ENCODE measurements at places on chromosomes 16 and 17. TPM values are rescaled to one million over a fixed set of nuclear protein-coding genes. Genes with fewer than 3 reads are reported as not detected.

GRCh38 chr16:84293406-84293805 lies 1.3 kb upstream of the WFDC1 start:
- no peak overlapping the region for H3K4me3 ChIP-seq
- DNase-seq: no peak
- peaks cover 25% of the 10 kb centered on the region for H3K4me1 ChIP-seq
- peaks cover 37% of the 10 kb centered on the region for H3K27me3 ChIP-seq
- H3K27ac ChIP-seq: no peak overlapping the region
- H3K36me3 ChIP-seq: no peaks in the 10 kb centered on the region

GRCh38 chr17:17180141-17180603 lies 26.0 kb downstream of the PLD6 start:
- peaks cover 95% of the 10 kb centered on the region for H3K36me3 ChIP-seq
- H3K27ac ChIP-seq: no peak overlapping the region
- DNase-seq: no peak
- no peaks in the 10 kb centered on the region for H3K27me3 ChIP-seq
- no peak overlapping the region for H3K4me3 ChIP-seq

DNA sequence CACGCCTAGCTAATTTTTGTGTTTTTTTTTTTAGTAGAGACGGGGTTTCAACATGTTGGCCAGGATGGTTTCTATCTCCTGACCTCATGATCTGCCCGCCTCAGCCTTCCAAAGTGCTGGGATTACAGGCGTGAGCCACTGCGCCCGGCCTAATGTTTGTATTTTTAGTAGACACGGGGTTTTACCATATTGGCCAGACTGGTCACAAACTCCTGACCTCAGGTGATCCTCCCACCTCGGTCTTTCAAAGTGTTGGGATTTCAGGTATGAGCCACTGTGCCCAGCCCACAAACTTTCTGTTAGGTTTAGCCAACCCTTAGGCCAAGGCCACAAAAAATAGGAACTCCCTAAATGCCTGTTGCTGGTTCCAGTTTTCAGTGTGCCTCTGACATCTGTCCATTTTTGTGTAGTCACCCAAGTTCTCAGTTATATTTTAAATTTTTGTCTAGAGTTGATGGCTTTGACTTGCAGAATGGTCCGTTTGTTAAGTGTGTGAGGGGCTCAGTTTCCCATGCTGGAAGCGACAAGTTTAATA lies 12.7 kb downstream of the CCL16 start:
- no peak overlapping the region for H3K27ac ChIP-seq
- H3K4me3 ChIP-seq: no peak overlapping the region
- no peaks in the 10 kb centered on the region for H3K27me3 ChIP-seq
- peaks cover 2% of the 10 kb centered on the region for H3K4me1 ChIP-seq
- no peaks in the 10 kb centered on the region for H3K36me3 ChIP-seq
- no peak for DNase-seq

DNA sequence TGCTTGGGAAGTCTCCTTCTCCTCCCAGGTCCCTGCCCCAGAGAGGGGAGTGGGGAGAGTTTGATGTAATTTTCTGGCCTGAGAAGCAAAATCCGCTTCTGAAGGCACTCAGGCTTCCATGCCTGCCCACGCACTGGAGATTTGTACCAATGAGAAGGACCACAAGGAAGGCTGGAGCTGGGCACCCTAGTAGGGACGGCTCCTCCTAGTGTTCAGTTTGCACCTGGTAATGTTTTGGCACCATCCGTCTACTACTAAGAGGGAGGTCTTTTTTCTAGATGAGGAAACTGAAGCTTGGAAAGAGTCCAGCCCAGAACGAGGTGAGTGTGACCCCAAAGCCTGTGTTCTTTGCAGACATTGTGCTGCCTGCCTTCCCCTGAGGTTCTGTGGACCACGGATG lies 83.6 kb upstream of the NLRP1 start:
- H3K27ac ChIP-seq: no peak overlapping the region
- no peak overlapping the region for H3K4me3 ChIP-seq
- H3K4me1 ChIP-seq: no peaks in the 10 kb centered on the region
- no peaks in the 10 kb centered on the region for H3K36me3 ChIP-seq

- no peak overlapping the region for H3K27ac ChIP-seq
- H3K27me3 ChIP-seq: no peaks in the 10 kb centered on the region
- peaks cover 11% of the 10 kb centered on the region for H3K4me1 ChIP-seq
Measured at GRCh38 chr16:53822936-53823529, 119.1 kb downstream of the FTO start.

DNA sequence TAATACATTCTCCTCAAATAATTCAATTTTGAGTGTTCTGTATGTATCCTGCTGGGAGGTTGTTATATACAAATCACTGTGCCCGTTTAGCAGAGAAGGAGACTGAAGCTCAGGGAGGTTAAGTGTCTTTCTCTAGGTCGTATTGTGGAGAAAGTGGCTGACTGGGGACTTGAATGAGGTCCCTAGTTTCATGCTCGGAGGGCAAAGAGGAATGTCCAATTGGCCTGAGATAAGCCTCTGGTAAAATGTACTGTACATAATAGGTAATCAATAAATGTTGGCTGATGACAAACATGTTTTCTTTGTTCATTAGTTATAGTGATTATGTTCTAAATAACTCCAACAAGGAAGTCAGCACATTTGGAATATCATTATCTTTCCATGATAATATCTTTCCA lies 442.6 kb downstream of the UTP18 start:
- no peaks in the 10 kb centered on the region for H3K27me3 ChIP-seq
- H3K4me3 ChIP-seq: no peak overlapping the region
- DNase-seq: no peak
- H3K27ac ChIP-seq: peak overlapping the region; percentile 51

DNA sequence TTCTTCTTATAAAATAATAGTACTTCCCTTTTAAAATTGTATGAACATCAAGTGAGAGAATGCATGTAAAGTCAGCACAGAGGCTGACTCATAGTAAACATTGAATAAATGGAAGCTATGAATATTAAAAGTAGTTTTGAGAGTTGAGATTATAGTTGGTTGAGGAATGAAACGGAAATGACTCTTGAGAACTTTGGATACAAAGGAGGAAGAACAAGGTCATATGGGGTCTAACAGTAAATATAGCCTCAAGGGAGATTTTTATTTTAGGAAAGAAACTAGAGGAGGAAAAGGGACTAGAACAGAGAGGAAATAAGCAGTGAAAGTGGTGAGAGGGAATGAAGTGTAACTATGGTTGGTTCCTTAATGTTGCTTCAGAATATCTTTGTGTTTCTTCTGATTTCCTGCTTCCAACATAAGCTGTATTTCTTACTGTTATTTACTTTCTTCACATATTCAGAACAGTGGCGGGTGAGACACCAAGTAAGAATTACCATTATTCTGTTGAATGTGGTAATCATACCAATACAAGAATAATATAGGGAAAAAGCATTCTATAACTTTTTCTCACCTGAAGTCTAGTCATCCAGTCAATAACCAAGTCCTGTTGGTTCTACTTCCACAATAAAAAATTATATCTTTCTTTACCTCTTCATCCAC lies 165.1 kb downstream of the CHD9 start:
- peak overlapping the region; percentile 72 for H3K27ac ChIP-seq
- peaks cover 18% of the 10 kb centered on the region for H3K36me3 ChIP-seq
- DNase-seq: peak; percentile 25

GRCh38 chr16:85606904-85607303 lies 6.2 kb upstream of the GSE1 start:
- peaks cover 81% of the 10 kb centered on the region for H3K4me1 ChIP-seq
- peak overlapping the region; percentile 18 for H3K4me3 ChIP-seq
- H3K27me3 ChIP-seq: no peaks in the 10 kb centered on the region
- no peak for DNase-seq
- no peak overlapping the region for H3K27ac ChIP-seq
- H3K36me3 ChIP-seq: no peaks in the 10 kb centered on the region

Gene CKLF
- total RNA-seq: 4.1 TPM

Gene AIPL1
- total RNA-seq: not detected

Gene NLK
- 40.2 TPM for total RNA-seq

Gene CTRB2
- total RNA-seq: not detected

Gene KRT28
- not detected for total RNA-seq

Gene KRT17
- total RNA-seq: 13.6 TPM

Data from stomach (tissue), 19 donors.